ENCODE measurements at places on chromosomes 2 and 18. TPM values are rescaled to one million over a fixed set of nuclear protein-coding genes. Genes with fewer than 3 reads are reported as not detected.

Gene ASPRV1
- total RNA-seq = 0.20 TPM

Gene TRABD2A
- total RNA-seq = 1.1 TPM

GRCh38 chr18:54812885-54813284, 15.4 kb upstream of the RAB27B start:
- no peak for DNase-seq

DNA sequence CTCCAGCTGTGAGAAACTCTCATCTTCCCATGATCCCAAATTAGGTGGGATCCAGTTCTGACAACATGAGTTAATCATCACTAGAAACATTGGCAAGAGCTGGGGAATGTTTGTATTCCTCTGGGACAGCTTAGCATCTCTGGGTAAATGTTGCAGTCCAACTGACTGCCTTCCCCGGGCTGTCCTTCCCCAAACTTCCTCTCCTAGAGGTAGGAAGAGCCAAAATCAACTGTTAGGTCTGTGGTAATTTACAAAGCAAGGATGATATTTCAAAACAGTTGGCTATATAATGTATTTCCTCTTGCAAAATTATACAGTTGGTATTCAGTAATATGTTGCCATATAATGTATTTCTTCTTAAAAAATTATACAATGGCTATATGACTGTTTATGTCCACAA, 148.5 kb downstream of the MGAT5 start:
- peak; percentile 28 for DNase-seq

DNA sequence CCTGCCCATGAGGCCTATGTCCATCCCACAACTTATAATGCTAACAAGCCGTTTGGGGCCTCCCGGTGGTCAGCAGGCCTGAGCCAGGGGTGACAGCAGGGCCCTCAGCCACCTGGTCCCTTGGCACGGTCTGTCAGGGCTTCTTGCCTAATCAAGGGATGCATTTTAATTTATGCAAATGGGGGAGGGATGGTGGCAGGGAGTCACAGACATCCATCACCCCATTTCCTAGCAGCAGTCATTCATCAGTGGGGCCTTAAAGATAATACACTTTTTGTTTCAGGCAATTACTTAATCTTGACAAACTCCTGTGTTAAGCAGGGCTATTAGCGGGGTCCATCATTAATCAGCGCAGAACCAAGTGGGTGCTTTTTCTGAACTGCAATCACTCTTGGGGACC, 174.5 kb downstream of the GLI2 start:
- no peak for DNase-seq
